ENCODE measurements at places on chromosomes 7 and 10.

- no peak for DNase-seq
Observed at GRCh38 chr10:85008488-85009184, 680.2 kb downstream of the CCSER2 start.

GRCh38 chr7:132023466-132023865, 467.0 kb upstream of the PODXL start:
- DNase-seq, result no peak

GRCh38 chr10:15254808-15255648, 86.5 kb upstream of the NMT2 start:
- DNase-seq, result peak; percentile 12

GRCh38 chr10:19730167-19730906, 85.9 kb upstream of the PLXDC2 start:
- DNase-seq, result no peak

- DNase-seq, result no peak
Observed at GRCh38 chr7:50293509-50294179, 10.9 kb upstream of the IKZF1 start.

GRCh38 chr10:96112531-96112930, 17.6 kb upstream of the ZNF518A start:
- DNase-seq, result no peak

GRCh38 chr7:109178342-109178741, 608.7 kb downstream of the DNAJB9 start:
- DNase-seq, result no peak

DNA sequence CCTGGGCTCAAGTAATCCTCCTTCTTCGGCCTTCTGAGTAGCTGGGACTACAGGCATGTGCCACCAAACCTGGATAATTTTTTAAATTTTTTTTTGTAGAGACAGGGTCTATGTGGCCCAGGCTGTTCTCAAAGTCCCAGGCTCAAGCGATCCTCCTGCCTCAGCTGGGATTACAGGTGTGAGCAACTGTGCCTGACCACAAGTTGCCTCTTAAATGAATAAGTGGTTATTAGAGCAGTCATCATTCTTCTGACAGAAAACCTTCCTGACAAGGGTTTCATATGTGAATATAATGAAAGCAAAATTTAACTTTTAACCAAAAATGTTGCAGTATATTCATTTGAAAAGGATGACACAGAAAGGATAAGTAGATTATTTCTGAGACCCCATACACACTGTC, 532.5 kb downstream of the GRM8 start:
- no peak for DNase-seq

DNA sequence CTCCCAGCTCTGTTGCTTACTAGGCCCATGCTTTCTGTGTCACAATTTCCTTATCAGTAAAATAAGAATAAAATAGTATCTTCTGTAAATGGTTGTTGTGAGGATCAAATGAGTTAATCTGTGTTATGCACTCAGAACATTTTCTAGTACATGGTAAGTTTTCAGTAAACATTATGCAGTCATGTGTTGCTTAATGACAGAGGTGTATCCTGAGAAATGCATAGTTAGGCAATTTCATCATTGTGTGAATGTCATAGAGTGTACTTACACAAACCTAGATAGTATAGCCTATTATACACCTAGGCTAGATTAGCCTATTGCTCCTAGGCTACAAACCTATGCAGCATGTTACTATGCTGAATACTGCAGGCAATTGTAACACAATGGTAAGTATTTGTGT, 4.4 kb downstream of the PTTG1IP2 start:
- no peak for DNase-seq

GRCh38 chr7:2274666-2275065, 32.6 kb downstream of the NUDT1 start:
- DNase-seq, result no peak
